ENCODE measurements at places on chromosomes 6 and 20. TPM values are rescaled to one million over a fixed set of nuclear protein-coding genes. Genes with fewer than 3 reads are reported as not detected.

DNA sequence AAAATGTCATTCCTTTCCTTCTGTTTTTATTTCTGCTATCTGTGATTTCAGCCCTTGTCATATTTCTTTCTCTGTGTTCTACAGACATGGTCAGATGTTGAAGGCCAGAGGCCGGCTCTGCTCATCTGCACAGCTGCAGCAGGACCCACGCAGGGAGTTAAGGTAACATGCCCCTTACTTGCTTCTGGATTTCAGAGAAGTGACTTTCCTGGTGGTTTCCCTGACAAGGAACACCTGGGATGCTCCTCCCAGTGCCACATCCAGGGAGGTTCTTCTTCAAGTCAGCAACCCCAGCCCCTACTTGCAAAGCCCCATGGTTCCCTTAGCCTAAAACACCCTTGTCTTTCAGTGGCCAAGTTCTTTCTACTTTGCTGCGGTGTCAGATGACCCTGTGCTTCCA, 41.3 kb downstream of the CDH26 start:
- H3K27ac ChIP-seq: no peak overlapping the region
- H3K27me3 ChIP-seq: no peaks in the 10 kb centered on the region
- no peak for DNase-seq
- H3K4me1 ChIP-seq: peaks cover 8% of the 10 kb centered on the region
- H3K36me3 ChIP-seq: no peaks in the 10 kb centered on the region

DNA sequence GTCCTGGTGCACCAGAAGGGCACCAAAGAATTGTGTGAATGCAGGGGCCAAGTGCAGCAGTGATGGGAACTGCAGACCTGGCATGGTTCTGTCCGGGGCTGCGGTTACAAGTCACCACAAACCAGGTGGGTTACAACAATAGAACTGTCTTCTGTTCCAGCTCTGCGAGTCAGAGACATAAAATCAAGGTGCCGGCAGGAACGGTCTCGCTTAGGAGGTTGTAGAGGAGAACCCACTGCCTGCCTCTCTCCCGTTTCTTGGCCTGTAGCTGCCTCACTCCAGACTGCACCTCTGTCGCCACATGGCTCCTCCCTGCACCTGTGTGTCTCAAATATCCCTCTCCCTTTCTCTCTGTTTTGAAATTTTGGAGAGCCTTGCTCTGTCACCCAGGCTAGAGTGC, 143.3 kb downstream of the TAF4 start:
- peaks cover 31% of the 10 kb centered on the region for H3K27me3 ChIP-seq
- H3K27ac ChIP-seq: no peak overlapping the region
- no peaks in the 10 kb centered on the region for H3K36me3 ChIP-seq
- H3K4me1 ChIP-seq: no peaks in the 10 kb centered on the region
- H3K4me3 ChIP-seq: no peak overlapping the region

- H3K36me3 ChIP-seq: no peaks in the 10 kb centered on the region
- DNase-seq: no peak
- no peak overlapping the region for H3K27ac ChIP-seq
- no peaks in the 10 kb centered on the region for H3K4me1 ChIP-seq
- no peak overlapping the region for H3K4me3 ChIP-seq
- peaks cover 16% of the 10 kb centered on the region for H3K27me3 ChIP-seq
These were observed 226.8 kb downstream of the UST start for GRCh38 chr6:148973538-148974208.

- no peak for DNase-seq
- H3K27me3 ChIP-seq: no peaks in the 10 kb centered on the region
- H3K36me3 ChIP-seq: no peaks in the 10 kb centered on the region
- no peaks in the 10 kb centered on the region for H3K4me1 ChIP-seq
- H3K27ac ChIP-seq: no peak overlapping the region
These were observed 537.9 kb downstream of the TENT5A start for GRCh38 chr6:81214414-81215091.

Gene HLA-DQA1
- total RNA-seq: 1.1 TPM

Gene THEMIS
- total RNA-seq: 0.89 TPM

Gene MUC22
- total RNA-seq: not detected

All from stomach (tissue), 19 donors.